ENCODE measurements at places on chromosomes 11 and 22.
A peak's percentile ranks its signal among the peaks of the same experiment; 100 is the strongest.

DNA sequence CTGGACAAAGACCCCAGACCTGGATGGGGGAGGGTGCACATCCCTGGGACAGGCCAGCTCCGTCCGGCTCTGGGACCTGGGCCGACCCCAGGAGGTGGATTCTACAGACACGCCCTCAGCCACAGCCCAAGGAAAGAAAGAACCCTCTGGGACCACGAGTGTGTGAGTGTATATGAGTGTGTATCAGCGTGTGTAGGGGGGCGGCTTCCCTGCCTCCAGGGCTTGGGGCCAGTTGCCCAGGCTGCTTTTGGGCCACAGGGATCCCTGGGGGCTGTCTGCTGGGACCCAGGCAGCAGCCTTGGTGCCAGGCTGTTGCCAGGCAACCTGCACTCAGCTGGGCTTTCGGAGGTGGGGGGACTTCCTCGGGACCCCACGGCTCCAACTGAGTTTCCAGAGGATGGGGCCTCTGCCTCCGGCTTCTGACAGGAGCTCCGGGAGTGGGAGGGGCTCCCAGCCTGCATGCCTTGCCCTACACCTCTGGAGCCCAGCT lies 8.9 kb downstream of the DUSP8 start:
- DNase-seq: no peak

DNA sequence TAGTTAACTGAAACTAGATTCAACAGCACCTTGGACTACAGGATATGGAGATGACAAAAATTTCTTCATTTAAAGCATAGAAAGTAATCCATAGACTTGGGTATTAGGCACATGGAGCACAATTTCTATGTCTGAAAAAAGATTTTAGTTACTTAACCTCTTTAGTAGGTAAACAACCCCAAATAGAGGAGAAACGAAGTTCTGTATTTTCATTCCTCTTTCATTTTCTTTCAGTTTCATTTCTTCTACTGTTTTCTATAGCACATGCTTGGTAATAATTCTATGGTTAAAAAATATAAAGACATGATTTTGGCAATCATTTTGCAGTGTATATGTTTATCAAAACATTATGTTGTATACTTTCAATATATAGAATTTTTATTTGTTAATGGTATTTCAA lies 99.5 kb downstream of the CASP12 start:
- no peak for DNase-seq

DNA sequence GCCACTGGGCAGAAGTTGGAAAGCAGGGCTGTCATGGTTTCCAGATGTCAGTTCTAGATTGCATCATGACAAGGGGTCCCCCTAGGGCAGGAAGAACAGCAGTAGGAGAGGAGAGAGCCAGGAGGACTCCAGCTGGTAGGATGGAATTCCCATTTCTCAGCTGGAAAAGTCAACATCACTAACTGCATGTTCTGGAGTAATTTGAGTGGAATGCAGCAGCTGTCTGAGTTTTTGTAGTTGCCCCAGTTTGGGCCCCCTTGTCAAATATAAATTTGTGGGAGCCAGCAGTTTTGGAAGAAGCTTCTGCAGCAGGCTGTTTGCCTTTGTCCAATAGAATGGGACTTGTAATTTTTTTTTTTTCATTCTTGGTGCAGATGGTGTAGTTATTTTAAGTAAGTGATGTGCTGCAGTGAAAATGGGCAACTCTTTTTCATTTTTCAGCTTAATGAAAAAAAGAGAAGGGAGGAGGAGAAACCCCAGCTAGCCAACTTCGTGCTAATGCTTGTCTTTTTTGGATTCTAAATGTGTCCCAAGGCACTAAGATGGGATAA lies 86.9 kb downstream of the LDLRAD3 start:
- no peak for DNase-seq

DNA sequence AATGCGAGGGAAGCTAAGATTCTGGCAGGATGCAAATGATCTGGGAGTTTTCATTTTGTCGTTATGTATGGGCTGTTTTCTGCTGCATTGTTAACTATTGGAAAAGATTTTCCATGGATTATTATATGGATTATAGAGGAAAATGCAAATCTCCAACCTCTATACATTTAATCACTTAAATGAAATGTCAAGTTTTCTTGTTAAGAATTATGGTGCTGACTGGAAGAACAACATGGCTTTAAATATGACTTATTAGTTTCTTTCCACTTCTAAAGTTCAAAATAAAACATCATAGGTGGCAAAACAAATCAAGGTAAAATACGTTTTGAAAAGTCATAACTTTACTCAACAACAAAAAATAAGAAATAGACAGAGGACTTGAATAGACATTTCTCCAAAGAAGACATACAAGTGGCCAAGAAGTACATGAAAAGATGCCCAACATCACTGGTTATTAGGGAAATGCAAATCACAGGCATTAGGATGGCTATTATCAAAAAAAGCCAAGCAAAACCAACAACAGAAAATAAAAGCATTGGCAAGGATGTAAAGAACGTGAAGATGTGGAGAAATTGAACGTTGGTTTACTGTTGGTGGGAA lies 56.2 kb upstream of the CLDN5 start:
- no peak for DNase-seq

DNA sequence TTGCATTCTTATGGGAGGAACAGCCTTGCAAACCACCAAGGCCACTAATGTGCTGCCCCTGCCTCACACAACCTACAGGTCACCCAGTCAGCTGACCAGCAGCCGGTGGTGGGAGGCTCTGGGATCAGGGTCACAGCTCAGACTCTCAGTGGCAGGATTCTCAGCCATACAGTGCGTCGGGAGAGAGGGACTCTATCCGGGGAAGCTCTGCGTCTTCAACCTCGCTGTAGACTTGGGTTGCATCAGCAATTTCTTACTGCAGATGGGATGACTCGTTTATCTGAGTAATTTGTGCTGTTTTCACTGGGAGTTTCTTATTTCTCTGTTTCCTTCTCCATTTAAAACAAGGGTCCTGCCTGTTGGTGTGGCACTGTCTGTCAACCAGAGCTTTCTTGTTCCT lies 257.7 kb downstream of the TBC1D22A start:
- DNase-seq: peak; percentile 29

GRCh38 chr11:74418509-74418895 lies 20.3 kb upstream of the PGM2L1 start:
- DNase-seq: peak; percentile 90

GRCh38 chr11:32312865-32313403 lies 122.4 kb downstream of the WT1 start:
- peak; percentile 64 for DNase-seq

DNA sequence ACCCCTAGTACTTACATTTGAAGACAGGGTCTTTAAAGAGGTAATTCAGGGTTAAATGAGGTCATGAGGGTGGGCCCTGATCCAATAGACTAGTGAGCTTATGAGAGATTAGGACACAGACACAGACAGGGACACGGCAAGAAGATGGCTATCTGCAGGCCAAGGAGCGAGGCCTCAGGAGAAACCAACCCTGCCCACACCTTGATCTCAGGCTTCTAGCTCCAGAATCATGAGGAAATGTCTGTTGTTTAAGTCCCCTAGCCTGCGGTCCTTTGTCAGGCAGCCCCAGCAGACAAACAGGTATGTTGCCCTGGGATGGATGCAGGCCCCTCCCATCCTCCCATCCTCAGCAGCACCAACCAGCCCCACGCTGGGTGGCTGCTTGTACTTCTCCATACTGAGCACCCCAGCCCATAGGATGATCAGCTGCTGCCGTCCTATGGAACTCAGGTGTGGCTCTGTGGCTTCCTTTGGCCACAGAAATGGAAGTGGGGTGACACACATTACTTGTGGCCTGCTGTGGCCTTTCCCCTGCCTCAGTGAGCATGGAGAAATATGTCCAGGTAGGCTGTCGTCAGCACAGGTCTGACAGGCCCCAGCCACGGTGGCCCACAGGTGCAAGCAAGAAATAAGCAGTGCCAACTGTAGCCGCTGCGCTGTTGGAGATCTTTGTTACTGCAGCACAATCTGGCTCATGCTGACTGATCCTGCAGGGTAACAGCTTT lies 7.9 kb downstream of the GNB1L start:
- DNase-seq: no peak

- DNase-seq: no peak
Measured at GRCh38 chr11:65579291-65579690, 3.4 kb downstream of the EHBP1L1 start.

- DNase-seq: peak; percentile 70
Measured at GRCh38 chr11:74926304-74927030, 22.4 kb downstream of the XRRA1 start.

DNA sequence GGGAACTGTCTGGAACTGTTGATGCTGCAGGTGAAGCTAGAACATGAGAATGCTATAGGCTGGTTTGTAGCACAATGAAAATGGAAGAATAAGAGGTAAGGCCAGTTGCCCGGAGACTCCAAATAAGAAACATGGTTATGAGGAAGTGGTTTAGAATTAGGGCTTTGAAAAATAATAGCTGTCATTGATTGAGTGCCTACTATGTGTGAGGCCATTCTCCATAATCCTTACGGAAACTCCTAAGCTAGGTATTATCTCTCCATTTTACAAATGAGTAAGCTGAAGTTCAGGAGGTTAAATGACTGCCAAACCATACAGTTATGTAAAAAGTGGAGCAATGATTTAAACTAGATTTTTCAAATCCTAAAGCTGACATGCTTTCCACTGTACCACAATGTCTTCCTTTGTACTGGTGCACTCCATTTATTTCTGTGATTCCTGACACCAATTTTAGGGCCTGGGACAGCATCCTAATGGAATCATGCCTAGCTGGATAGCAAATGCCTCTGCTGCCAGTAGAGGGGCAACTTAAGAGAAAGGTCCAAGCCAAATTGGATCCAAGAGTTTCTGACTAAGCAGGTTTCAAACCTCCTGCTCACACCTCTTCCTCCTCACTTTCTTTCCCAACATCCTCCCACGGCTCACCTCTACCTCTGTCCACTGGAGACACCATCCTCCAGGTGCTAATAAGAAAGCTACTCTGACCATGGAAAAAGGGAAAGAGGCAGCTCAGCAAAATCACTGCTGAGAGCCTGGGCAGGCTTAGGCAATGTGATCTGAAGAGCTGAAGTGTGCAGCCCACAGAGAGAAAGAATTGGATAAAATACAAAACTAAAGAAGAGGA lies 46.9 kb upstream of the PICALM start:
- peak; percentile 39 for DNase-seq

DNA sequence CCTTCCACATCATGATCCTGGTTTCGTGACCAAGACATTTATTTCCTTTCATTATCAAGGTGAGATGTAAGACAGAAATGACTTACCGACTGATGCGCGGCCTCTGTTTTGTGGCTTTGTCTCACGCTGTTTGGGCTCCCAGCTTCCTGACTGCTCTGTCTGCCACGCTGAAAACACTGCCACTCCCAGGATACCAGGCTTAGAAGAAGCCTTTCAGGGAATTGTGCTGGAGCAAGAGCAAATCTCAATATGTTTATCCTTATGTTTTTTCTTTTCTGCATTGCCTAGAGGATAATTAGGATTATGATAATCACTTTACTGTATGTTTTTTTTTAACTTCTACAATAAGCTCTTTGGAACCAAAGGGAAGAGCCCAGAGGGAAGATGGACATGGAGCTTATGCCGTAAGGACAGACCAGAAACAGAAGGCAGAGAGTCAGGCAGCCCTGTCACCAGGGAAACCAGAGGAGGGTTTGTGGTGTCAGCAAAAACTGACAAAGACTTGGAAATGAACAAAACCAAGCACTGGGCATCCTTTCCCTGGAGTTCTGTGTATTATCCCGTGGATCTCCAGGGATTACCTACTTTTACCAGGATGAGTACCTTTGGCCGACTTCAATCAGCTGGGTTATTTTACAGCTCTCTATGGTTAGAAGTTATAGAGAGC lies 68.2 kb upstream of the ISX start:
- no peak for DNase-seq

DNA sequence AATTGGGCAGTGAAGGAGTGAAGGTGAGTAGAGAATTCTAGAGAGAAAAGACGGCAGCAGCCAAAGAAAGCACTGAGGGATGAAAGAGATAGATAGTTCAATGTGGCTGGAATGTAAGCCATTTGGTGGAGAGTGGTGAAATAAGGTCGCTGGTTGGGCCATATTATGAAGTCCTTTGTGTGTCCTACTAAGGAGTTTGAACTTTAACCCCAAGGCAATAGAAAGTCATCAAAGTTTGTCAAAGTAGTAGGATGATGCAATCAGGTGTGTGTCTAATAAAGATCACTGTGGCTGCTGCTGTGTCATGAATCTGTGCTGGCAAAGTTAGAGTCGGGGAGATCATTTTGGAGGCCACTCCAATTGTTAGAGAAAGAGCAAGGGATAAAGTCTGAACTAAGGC lies 18.7 kb downstream of the RNF121 start:
- DNase-seq: no peak

GRCh38 chr11:104222464-104222863 lies 58.5 kb upstream of the PDGFD start:
- DNase-seq: no peak

DNA sequence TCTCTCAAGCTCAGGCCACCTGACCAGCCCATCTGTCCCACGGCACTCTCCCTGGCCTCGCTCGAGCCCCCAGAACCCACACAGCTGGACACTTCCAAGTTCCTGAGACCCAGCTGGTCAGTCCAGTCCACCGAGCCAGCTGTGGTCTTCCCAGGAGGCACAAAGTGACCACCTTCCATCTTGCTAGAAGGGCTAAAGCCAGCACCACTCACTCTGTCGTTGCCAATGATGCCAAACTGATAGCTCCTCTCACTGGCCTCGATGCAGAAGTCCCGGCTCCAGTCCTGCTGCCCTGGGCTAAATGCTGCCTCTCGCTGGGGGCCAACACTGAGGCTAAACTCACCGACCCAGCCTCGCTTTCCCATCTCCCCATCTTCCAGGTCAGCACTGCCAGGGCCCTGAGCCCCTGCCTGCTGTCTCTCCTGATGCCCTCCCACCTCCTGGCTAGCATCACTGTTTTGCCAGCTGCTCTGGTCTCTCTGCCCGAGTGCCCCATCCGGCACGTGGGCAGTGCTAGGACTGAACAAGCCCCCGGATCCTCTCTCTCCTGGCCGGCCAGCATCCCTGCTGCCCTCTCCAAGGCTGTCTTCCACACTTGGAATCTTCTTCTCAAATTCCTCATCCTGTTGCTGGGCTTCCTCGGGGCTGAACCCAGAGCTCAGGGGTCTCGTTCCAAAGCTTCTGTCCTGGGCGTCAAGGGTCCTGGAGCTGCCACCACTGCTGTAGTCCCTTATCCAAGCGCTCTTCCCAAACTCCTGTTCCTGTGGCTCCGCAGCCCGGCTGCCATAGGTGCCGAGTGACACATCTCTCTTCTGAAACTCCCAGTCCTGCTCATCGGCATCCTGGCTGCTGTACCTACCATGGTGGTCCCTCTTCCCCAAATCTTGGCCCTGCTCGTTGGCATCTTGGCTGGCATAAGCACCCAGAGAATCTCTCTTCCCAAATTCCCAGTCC lies 15.4 kb downstream of the TNKS1BP1 start:
- DNase-seq: no peak

- DNase-seq: peak; percentile 36
Measured at GRCh38 chr11:75351791-75352587, 528 bp upstream of the ARRB1 start.

- peak; percentile 32 for DNase-seq
Measured at GRCh38 chr22:20571531-20572007, 64.2 kb downstream of the MED15 start.

- no peak for DNase-seq
Measured at GRCh38 chr11:123484448-123484847, 54.4 kb downstream of the GRAMD1B start.

- DNase-seq: no peak
Measured at GRCh38 chr11:104649002-104649401, 249.3 kb downstream of the CASP12 start.

GRCh38 chr11:15136166-15136565 lies 21.4 kb downstream of the INSC start:
- no peak for DNase-seq

Measured in iris pigment epithelial cell (primary cell).